Breast epithelium (tissue), 4 donors: ENCODE measurements at places on chromosomes 3 and 15. TPM values are rescaled to one million over a fixed set of nuclear protein-coding genes. Genes with fewer than 3 reads are reported as not detected.
A peak's percentile ranks its signal among the peaks of the same experiment; 100 is the strongest.

ARGFX gene
- not detected for total RNA-seq

- no peaks in the 10 kb centered on the region for H3K4me1 ChIP-seq
- no peak overlapping the region for H3K4me3 ChIP-seq
- no peaks in the 10 kb centered on the region for H3K36me3 ChIP-seq
- H3K27me3 ChIP-seq = no peaks in the 10 kb centered on the region
Observed at GRCh38 chr3:65385805-65386204, 652.9 kb downstream of the MAGI1 start.

RPSA gene
- 1,290 TPM for total RNA-seq

DNA sequence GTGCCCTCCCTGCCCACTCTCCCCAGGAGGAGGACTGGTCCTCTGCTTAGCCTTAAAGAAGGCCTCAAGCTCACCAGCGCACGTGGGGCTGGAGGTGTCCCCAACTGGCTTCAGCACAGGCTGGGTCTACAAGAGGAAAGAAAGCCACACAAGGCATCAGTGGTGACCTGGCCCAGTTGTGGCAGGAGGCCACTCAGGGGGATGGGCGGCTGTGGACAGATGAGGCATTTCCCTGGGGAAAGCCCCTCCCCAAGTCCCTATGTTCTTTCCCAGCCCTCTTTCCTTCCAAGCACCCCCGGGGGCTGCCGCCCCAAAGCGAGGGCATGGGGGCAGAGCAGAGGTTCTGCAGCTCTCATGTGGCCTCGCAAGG is 155.2 kb upstream of the TLE3 start:
- no peak overlapping the region for H3K27ac ChIP-seq
- H3K36me3 ChIP-seq = no peaks in the 10 kb centered on the region
- no peak for DNase-seq
- H3K27me3 ChIP-seq = no peaks in the 10 kb centered on the region

GRCh38 chr15:67585681-67586080 is 43.2 kb downstream of the MAP2K5 start:
- no peak overlapping the region for H3K27ac ChIP-seq
- no peaks in the 10 kb centered on the region for H3K36me3 ChIP-seq
- H3K27me3 ChIP-seq = no peaks in the 10 kb centered on the region
- H3K4me1 ChIP-seq = no peaks in the 10 kb centered on the region

GRCh38 chr3:169811631-169812331 is 889 bp upstream of the LRRIQ4 start:
- DNase-seq = no peak
- no peaks in the 10 kb centered on the region for H3K4me1 ChIP-seq
- peak overlapping the region; percentile 42 for H3K27ac ChIP-seq
- H3K4me3 ChIP-seq = peak overlapping the region; percentile 76

RTP4 gene
- 0.32 TPM for total RNA-seq

HHLA2 gene
- not detected for total RNA-seq

UQCC5 gene
- total RNA-seq = 1.3 TPM

AQR gene
- 51.4 TPM for total RNA-seq

DNA sequence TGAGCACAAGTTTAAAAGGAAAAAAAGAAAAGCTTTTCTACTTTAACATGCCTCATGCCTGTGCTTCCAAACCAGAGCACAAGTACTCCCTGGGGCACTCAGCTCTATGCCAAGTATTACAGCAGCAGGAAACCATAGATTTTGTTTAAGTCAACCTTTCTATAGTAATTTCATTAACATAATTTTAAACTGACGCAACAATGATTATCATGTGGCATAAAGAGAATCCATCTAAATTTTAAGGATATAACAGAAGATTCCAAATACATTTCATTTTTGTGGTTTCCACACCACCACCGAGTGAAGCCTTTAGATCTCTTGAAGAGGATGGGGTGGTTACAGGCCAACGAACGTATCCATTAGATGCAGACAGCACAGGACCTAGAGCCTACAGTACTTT is 112.1 kb downstream of the TNIK start:
- no peaks in the 10 kb centered on the region for H3K4me1 ChIP-seq
- no peak for DNase-seq
- no peak overlapping the region for H3K4me3 ChIP-seq
- H3K27me3 ChIP-seq = no peaks in the 10 kb centered on the region
- H3K27ac ChIP-seq = no peak overlapping the region

- H3K36me3 ChIP-seq = peaks cover 17% of the 10 kb centered on the region
- no peak for DNase-seq
- no peak overlapping the region for H3K27ac ChIP-seq
- H3K4me3 ChIP-seq = no peak overlapping the region
Observed at GRCh38 chr15:84785053-84785452, 32.1 kb upstream of the ALPK3 start.

DNA sequence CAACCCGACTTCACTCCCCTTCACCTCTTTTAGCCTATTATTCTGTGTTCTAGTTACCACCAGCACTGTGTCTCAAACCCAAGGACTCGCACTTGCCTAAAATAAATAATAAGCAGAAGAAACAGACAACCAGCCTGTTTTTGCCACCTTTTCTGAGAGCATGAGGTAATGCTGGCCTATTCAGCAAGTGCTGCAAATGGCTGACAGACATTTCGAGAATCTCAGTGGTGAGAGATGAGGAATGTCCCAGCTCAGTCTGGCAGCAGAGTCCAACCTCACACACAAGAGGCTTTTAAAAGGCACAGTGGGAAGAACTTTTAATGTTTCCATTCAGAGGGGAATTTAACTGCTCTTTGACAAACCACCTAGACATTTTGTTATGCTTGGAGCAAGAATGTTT is 143.3 kb upstream of the GMNC start:
- no peak for DNase-seq
- H3K4me3 ChIP-seq = no peak overlapping the region
- no peaks in the 10 kb centered on the region for H3K4me1 ChIP-seq
- no peaks in the 10 kb centered on the region for H3K36me3 ChIP-seq

DNA sequence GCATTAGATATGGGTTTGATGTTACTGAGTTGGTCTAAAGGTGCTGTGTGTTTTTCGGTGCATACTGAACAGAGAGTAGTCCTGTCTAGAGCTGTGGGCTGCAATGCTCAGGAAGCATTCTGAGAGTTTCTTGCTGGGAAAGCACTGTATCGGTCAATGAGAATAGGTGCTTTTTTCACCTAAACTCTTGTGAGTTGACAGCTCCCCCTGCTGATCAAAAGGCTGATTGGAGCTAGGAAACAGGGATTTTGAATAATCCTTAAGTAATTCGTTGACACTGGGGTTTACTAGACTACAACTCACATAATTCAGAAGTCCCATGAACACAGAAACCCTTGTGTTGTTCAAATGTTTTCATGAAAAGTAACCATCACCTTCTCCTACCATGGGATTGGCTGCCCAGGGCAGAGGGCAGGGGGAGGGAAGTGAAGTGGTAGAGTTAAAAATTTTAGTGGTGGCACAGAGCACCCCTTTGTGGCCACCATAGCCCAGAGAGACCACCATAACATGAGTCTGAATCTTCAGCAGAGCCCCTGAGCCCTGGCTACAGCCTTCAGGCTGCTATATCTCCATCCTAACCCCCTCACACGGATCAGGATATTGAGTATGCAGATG is 13.0 kb upstream of the MANF start:
- no peak for DNase-seq
- no peaks in the 10 kb centered on the region for H3K27me3 ChIP-seq
- H3K27ac ChIP-seq = no peak overlapping the region
- no peaks in the 10 kb centered on the region for H3K4me1 ChIP-seq
- no peaks in the 10 kb centered on the region for H3K36me3 ChIP-seq
- H3K4me3 ChIP-seq = no peak overlapping the region

DNA sequence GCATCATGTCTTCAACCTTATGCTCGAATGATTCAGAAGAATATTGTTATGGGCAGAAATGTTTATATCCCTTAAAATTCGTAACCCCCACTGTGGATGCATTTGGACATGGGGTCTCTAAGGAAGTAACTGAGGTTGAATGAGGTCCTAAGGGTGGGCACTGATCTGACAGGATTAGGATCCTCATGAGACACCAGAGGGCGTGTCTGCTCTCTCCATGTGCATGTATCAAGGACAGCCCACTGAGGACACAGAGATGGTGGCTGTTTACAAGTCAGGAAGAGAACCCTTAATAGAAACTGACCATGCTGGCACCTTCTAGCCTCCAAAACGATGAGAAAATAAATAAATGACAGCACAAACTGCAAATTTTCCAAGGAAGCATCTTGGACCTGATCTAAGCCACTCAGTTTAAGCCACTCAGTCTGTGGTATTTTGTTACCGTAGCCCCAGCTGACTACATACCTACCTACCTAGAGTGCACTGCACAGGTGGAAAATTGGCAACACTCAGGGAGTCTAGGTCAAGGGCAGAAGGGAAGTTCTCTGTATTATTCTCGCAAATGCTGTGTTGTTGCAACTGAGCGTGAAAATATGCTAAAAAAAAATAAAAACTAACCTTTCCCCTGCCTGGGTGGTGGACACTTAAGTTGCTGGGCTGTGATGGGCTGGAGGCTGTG is 126.6 kb downstream of the TJP1 start:
- H3K4me3 ChIP-seq = no peak overlapping the region
- H3K27me3 ChIP-seq = no peaks in the 10 kb centered on the region
- H3K36me3 ChIP-seq = no peaks in the 10 kb centered on the region
- no peak for DNase-seq

DNA sequence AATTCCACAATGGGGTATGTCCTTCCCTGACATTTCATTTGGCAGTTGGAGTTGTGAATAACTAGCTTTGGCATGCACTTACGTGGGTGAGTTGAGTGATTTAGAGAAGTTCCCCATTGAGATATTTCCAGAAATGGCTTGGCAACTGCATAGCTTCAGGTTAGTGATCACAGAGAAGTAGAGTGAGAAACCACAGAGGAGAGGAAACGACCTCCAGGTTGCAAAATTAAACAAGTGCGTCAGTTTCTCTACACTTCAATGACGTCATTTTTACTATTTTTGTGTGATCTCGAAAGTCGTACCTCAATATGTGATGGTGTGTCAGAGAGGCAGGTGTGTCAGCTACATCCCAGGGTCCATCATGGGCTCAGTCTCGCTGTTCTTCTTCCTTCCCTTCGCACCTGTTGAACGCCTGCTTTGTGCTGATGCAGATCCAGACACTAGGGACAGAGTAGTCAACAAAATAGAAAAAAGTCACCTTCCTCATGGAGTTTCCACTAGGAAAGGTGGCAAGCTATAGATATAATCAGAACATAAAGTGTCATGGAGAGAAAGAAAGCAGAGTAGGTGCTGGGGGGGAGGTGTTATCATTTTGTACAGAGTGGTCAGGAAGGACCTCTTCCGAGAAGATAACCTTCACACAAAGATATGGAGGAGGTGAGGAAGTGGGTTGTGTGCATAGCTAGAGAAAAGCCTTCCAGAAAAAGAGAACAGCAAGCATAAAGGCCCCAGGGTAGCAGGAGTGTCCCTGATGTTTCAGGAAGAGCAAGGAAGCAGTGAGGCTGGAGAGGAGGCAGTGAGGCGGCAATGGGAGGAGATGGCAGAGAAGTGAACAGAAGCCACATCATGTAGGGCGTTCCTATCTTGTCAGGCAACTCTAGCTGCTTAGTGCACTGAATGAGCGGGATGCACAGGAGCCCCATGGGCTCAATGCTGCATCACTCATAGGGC is 75.6 kb downstream of the MCTP2 start:
- H3K4me3 ChIP-seq = no peak overlapping the region
- no peak overlapping the region for H3K27ac ChIP-seq
- no peak for DNase-seq
- H3K27me3 ChIP-seq = no peaks in the 10 kb centered on the region

GRCh38 chr3:195248281-195248680 is 22.7 kb downstream of the XXYLT1 start:
- DNase-seq = no peak
- H3K4me3 ChIP-seq = no peak overlapping the region
- H3K36me3 ChIP-seq = no peaks in the 10 kb centered on the region
- no peaks in the 10 kb centered on the region for H3K27me3 ChIP-seq
- no peak overlapping the region for H3K27ac ChIP-seq

DNA sequence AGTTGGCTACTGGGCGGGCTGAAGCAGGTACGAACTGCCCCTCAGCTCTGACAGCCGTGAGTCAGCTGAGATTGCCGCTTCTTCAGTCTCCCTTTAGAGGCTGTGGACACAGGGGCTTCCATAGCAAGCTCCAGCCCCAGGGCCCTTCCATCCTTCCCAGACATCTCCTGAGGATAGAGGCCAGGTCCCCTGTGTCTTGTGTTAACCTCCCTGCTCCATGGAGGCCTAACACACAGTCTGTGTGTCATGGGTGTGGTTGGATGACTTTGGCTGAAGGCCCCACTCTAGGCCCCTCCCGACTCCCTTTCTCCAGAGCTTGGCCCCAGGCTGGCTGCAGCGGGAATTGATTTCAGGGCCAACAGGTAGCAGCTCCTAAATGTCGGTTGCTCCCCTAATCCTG is 116.1 kb upstream of the TLE3 start:
- no peak overlapping the region for H3K27ac ChIP-seq
- H3K36me3 ChIP-seq = no peaks in the 10 kb centered on the region
- no peak for DNase-seq
- H3K4me3 ChIP-seq = no peak overlapping the region
- no peaks in the 10 kb centered on the region for H3K27me3 ChIP-seq
- H3K4me1 ChIP-seq = no peaks in the 10 kb centered on the region
